Stimulated activated CD4-positive, alpha-beta T cell treated with anti-CD3 and anti-CD28 coated beads, TNF-alpha, amount 100 ng/mL, for 1 hour (primary cell): ENCODE measurements at places on chromosomes 12 and 14.

DNA sequence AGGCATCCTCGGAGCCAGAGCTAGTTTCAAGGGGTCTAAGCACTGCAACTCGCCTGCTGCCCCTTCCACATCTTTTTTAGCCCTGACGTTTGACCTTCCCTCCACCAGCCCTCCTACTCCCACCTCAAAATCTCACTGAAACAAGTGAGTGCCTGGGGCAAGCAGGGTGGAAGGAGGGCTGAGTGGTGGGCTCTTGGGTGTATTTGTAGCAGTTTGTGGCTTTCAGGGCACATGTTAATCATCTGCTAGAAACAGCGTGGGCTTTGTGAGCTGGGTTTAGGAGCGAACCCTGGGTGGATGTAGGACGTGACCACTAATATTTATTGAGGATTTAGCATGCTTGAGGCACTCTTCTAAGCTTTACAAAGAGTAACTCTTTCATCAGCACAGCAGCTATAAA is 390.3 kb downstream of the GRIN2B start:
- no peak for DNase-seq

- no peak for DNase-seq
These were observed 28.3 kb downstream of the VDR start for GRCh38 chr12:47876440-47876960.

DNA sequence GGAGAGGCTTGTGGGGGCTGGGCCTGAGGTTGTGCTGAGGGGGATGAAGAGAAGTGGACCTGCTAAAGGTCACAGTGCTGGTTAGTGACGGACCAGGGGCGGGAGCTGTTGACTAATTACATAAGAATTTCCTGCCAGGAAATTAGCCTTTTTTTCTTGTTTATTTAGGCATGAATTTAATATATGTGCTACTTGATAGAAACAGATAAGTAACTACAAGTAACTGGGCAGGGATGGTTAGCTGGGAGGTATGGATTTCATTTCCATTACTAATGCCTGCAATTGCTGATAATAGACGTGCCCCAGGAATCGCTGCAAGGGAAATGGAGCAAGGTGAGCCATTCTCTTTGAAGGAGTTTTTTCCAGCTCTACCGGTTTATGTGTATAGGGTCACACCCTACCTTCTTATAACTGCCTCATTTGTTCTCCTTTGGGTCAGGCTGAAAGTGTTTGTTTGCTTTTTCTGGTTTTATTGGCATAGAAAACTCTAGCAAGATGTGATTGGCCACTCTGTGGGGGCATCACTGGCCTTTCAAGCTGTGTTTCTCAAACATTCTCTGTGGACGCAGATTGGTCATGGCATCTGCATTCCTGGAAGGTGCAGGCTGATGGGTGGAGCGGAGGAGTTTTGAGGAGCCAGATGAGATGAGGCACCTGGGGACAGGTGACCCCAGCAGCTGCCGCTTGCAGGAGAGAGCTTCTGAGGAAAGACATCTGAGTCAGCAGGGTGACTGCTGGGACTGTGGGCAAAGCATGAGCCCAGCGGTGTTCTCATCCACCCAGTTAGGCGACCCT is 19.0 kb upstream of the GPRC5A start:
- DNase-seq, result no peak

DNA sequence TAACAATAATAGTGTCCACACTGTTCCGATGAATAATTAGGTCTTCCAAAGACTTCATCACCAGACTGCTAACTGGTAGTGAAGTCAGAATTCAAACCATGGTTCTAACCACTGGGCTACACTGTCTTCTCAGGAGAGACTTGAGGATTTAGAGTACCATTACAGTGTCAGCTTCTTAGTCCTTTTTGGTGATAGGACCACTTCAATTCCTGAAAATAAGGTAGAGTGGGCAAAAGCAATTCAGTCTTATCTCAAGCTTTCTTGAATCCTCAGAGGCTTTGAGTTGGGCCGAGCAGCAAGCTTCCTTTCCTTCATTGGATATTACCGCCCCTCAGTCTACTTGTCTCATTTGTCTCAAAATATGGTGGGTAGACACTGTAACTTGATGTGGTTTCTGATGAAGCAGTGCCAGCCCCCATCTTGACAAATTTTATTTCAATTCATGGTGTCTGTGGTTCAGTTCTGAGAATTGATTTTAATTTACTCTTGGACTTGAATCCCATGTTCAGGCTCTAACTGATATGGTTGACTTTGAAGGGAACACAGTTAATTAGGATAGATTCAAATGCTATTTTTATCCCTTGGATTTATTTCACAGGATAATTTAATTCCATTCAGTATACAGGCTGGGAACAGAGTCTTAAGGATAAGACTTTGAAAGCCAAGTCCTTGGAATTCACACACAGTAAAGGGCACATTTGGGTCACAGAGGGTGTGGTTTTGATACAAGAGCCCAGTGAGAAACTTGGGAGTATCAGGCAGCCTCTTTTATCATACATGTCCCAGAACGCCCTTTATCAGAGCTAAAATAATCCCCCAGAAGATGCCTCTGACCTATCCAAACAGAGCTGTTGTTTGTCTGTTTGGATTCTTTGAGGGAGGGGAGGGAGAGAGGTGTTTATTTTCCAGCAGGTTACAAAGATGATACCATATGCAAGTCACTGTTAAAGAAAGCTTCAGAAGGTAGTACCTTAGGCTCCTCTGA is 167.3 kb downstream of the PRKCH start:
- no peak for DNase-seq

DNA sequence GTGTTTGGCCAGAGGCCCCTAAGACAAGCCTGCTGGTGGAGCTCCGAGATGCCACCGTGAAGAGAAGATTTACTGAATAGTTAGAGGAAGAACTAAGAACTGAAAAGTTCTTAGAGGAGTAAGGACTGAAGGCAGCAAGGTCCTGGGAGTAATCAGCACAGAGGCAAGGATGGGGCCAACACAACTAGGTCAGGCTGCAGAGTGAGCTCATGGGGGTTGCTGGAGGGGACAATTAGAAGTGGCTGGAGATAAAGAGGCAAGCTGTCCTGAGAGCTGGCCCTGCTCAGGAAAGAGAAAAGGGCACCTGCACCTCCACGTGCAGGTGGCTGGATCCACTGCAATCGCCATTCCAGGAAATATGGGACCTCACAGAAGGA is 52.7 kb downstream of the NFKBIA start:
- no peak for DNase-seq
